B cell (primary cell): ENCODE measurements at places on chromosomes 1 and 21. TPM values are rescaled to one million over a fixed set of nuclear protein-coding genes. Genes with fewer than 3 reads are reported as not detected.

DNA sequence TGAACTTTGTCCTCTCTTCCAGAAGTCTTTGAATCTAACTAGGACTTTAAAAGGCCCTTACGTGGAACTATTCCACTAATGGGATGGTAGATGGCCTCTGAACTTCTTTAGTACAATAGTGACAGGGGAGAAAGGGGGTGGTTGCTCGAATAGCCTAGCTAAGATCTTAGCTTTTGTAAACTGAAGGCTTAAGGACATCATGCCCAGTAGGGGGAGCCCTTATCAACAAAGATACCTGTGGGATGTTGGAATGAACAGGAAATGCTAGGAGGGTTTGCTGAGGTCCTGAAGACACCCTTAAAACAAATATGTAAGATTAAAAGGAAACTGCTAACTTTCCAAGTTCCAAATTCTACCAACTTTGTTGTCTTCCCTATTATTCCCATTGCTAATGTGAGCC is 33.2 kb downstream of the NHLH2 start:
- no peaks in the 10 kb centered on the region for H3K4me1 ChIP-seq
- H3K4me3 ChIP-seq: no peak overlapping the region
- DNase-seq: peak; percentile 52

The MIS18A gene
- 8.8 and 10.4 TPM in 2 replicates for total RNA-seq

DNA sequence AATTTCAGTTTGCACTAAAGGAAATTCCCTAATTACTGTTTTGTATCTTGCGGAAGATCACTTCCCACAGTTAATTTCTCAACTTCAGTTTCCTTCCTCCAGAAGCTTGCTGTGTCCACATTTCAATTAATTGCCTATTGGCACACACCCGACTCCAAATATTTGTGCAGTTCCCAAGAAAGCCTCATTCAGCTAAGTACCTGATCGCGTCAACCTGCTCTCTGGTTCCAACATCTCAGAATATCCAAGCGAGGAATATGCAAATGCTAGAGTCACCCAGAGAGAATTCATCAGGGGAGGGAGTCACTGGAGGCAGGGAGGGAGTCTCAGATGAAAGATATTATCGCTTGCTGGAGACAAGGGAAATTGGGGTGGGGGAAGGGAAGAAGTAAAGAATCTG is 351.3 kb downstream of the RRAGC start:
- no peaks in the 10 kb centered on the region for H3K36me3 ChIP-seq
- peaks cover 14% of the 10 kb centered on the region for H3K27me3 ChIP-seq
- no peak overlapping the region for H3K4me3 ChIP-seq

The RIPK4 gene
- total RNA-seq: not detected in 2 replicates

- no peaks in the 10 kb centered on the region for H3K27me3 ChIP-seq
- peak; percentile 80 for DNase-seq
Measured at GRCh38 chr1:63615768-63616420, 22.7 kb downstream of the PGM1 start.

The IL22RA1 gene
- 0.10 TPM in 1 of 2 replicates, not detected in the other for total RNA-seq

- H3K36me3 ChIP-seq: no peaks in the 10 kb centered on the region
- no peak overlapping the region for H3K4me3 ChIP-seq
- DNase-seq: no peak
Measured at GRCh38 chr1:42964044-42964812, 5.6 kb upstream of the SLC2A1 start.
